ENCODE measurements at places on chromosomes 1 and 21.

- DNase-seq, result peak; percentile 7
Observed at GRCh38 chr1:35883635-35884101, 659 bp downstream of the AGO1 start.

- no peak for DNase-seq
Observed at GRCh38 chr1:45722809-45723208, 27.6 kb downstream of the IPP start.

GRCh38 chr1:160108888-160109662 lies 6.5 kb upstream of the ATP1A2 start:
- DNase-seq, result no peak

- DNase-seq, result no peak
Observed at GRCh38 chr1:116472431-116472961, 98.3 kb downstream of the CD58 start.

DNA sequence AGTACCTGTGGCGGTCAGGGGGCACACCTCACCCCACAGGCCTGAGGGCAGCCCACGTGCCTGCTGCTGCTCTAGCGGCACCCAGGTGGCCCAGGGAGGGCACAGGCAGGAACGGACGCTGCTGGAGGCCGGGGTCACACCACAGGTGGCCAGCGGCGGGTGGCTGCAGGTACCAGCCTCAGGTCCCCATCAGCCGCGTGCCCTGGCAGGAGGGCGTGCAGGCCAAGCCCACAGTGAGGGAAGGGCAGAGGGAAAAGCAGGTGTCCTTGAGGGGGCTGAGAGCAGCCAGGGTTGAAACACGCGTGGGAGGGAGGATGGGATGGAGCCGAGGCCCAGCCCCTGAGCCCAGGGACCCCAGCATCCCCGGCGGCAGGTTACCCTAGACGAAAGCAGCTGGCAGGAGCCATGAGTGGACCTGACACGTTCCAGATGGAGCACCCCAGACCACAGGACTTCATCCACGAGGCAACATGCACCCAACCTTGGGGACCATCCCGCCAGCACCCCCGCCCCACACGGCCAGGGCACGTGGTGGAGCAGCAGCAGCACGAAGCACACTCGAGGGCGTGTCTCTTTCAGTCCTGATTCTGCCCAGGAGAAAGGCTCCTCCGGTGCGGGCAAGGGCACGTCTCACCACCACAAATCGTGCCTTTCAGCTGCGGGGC lies 3.7 kb downstream of the SLC19A1 start:
- DNase-seq, result no peak

GRCh38 chr1:145711213-145711651 lies 4.1 kb upstream of the PDZK1 start:
- DNase-seq, result no peak

DNA sequence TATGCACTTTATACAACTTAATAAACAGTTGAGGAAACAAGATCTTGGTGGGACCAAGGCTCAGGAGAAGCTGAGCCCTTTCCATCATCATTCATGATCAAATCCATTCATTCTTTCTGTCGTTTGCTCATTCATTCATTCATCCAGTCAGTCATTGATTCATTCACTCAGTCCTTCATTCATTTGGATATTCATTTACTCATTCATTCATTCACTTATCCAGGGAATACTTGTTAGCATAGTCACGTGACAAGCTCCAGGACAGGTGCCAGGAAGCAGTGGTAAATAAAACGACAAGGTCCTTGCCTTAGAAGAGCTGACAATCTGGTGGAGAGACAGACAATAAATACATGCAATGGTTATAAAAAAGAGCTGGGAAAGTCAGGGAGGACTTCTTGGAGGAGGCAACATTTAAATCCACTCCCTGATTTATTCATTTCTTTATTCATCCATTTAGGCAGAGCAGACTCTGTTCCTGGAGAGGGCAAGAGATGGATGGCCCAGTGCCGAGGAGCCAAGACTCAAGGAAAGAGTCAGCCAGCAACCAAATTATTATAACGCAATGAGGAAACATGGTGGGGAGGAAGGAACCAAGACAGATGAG lies 74.1 kb upstream of the CASZ1 start:
- DNase-seq, result no peak

- DNase-seq, result no peak
Observed at GRCh38 chr1:171141688-171142415, 43.2 kb upstream of the FMO2 start.

- no peak for DNase-seq
Observed at GRCh38 chr1:169144941-169145626, 38.6 kb downstream of the ATP1B1 start.

DNA sequence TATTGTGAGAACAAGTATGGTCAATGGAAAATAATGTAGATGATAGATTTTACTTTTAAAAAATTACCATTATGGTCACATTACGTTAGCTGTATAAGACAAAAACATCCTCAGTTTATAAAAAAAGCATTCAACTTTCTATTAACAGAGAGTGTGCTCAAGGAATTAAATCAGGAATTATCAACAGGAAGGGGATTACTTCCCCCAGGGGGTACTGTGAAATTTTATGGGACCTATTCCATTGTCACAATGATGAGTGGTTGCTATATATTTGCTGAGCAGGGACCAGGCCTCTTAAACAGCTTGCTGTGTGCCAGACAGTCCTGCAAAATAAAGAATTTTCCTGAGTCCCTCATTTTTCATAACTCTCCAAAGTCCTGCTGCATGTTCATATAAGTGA lies 21.2 kb downstream of the JAM2 start:
- DNase-seq, result no peak

GRCh38 chr1:40301541-40302299 lies 15.4 kb downstream of the COL9A2 start:
- no peak for DNase-seq

GRCh38 chr1:78619446-78619802 lies 824 bp upstream of the IFI44L start:
- no peak for DNase-seq

- peak; percentile 56 for DNase-seq
Observed at GRCh38 chr1:8348777-8349472, 31.0 kb downstream of the SLC45A1 start.

DNA sequence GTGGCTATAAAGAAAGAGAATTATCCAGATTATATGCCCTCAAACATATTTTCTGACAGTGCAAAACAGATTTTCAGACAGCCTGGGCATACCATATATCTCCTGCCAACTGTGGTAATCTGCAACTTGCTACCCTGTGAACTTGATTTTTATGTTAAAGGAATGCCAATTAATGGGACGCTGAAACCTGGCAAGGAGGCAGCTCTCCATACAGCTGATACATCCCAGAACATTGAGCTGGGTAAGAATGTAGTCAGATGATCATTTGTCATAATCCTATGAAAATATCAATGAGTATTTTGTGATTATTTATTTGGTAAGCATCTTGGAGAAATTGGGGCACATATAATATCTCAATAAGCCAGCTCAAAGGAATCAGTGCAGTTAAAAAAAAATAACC lies 124.2 kb downstream of the VPS13D start:
- DNase-seq, result no peak

- no peak for DNase-seq
Observed at GRCh38 chr1:53317646-53318539, 10.0 kb downstream of the LRP8 start.

DNA sequence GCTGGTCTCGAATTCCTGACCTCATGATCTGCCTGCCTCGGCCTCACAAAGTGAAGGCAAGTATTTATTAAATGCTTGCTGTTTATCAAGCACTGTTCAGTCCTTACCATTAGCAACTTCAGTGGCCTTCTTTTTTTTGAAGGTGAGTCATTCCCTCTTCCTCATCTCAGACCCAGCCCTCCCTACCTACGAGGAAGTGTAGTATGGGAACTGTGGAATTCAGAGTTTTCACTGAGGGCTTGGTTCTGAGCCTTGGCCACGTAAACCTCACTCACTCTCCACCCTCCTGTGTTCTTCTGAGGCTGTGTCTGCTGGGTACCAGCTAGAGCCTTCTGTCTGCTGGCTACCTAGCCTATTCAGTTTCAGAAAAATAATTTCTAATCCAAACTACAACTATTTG lies 218.3 kb upstream of the SGIP1 start:
- no peak for DNase-seq

GRCh38 chr1:152461544-152461943 lies 47.5 kb upstream of the CRNN start:
- peak; percentile 43 for DNase-seq

GRCh38 chr1:159141584-159142390 lies 29.6 kb upstream of the CADM3 start:
- DNase-seq, result no peak

- DNase-seq, result no peak
Observed at GRCh38 chr1:19458815-19459417, 26.4 kb downstream of the CAPZB start.

DNA sequence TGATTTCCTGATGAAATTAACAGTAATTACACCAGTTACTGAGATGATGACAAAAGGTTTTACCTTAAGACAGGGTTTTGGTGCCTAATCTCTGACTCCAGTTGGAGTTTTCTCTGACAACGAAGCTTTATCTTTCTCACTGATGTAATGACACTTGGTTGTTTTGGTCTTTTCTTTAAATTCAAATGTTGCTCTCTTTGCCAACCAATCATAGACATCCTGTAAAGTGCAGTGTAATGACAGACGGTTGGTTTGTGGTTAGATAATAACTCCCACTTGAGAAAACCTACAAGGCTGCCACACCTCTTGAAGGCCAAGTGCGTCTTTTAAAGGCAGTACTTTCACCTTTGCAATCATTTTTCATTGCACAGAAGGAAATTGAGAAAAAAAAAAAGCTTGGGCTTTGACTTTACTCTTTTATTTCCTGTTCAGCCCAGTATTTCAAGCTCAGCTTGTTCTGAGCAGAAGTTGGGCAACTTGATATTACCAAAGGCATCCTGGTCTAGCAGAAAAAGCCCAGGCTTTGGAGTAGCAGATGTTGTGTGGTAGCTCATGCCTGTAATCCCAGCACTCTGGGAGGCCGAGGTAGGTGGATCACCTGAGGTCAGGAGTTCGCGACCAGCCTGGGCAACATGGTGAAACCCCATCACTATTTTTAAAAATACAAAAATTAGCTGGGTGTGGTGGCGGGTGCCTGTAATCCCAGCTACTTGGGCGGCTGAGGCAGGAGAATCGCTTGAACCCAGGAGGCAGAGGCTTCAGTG lies 14.9 kb downstream of the PDIK1L start:
- peak; percentile 12 for DNase-seq

GRCh38 chr1:172545396-172546004 lies 12.6 kb downstream of the SUCO start:
- no peak for DNase-seq

- no peak for DNase-seq
Observed at GRCh38 chr1:166933633-166934032, 41.7 kb downstream of the ILDR2 start.

GRCh38 chr1:223315665-223316064 lies 48.3 kb downstream of the SUSD4 start:
- DNase-seq, result no peak

DNA sequence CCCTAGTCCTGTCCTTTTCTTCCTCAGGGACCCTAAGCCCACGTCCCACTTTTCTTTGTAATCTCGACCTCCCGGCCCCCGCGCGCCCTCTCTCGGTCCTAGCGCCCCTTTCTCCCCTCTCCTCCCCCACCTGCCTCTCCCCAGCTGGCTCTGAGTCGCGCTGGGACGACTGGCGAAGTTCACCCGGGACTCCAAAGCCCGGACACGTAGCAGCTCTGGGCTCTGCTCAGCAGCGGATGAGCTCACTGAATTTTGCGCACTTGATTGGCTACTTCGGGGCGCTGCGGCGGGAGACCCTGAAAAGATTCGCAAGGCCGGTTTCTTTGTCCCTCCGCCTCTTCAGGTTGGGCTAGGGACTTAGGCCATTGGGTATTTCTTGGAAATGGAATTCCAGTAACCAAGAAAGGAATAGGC lies 16.3 kb upstream of the ACKR1 start:
- DNase-seq, result no peak

- peak; percentile 49 for DNase-seq
Observed at GRCh38 chr1:89821322-89822108, 683 bp downstream of the LRRC8D start.

- DNase-seq, result no peak
Observed at GRCh38 chr21:30233228-30234020, 17.5 kb upstream of the CLDN8 start.

DNA sequence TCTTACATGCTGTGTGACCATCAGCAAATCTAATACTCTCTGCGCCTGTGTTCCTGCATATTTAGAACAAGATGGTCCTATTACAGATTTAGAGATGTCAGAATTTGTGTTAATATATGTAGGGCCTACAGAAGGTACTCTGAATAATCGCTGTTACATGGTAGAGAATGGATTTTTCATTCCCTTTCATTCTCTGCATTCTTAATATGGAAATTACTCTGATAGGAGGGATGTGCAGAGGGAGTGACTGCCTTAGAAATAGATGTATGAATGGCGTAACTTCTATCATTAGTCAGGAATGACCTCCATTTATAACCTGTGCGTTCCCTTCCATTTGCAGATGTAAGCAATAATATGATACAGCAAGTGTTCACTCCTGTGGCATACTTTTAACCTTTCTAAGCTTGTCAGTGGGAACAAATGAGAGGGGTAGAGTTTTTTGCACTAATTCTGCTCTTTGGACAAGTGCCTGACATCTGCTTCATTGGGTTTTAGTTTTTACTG lies 45.6 kb downstream of the MIA3 start:
- no peak for DNase-seq

GRCh38 chr1:71413441-71414175 lies 332.8 kb upstream of the ZRANB2 start:
- no peak for DNase-seq

DNA sequence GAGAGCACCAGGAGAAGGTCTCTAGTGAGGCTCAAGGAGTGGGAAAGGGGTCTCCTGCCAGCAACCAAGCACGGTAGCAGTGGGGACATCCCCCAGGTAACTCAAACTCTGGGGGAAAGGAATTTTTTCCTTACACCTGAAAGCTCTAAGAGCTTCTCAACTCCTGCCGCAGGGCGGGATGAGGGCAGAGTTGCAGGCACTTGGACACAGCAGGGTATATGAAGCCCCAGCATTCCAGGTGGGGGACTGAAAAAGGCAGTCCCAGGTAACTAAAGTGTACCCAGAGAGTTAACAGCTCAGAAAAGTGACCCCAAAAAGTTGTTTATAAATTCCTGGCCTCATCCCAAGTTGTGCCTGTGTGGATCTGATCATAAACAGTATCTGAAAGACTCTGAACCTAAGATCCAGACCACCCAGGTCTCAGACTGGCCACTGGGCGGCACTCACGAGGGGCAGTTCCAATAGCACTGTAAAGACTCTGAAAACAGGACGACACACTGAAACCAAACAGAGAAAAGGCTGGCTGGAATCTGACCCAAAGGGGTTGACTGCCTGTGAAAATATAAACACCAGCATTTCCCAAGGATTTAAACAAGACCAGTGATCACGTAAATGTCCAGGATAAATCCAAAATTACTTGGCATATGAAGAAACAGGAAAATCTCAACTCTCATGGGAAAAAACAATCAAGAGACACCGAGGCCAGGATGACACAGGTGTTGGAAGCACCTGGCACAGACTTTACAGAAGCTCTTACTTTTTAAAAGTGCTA lies 47.5 kb downstream of the HSF2BP start:
- DNase-seq, result no peak

GRCh38 chr1:21587602-21587953 lies 78.4 kb downstream of the ALPL start:
- no peak for DNase-seq

All from activated CD8-positive, alpha-beta memory T cell treated with anti-CD3 and anti-CD28 coated beads for 1 hour (primary cell).